Umbilical cord (tissue), 2 donors: ENCODE measurements at places on chromosomes 4 and X. TPM values are rescaled to one million over a fixed set of nuclear protein-coding genes. Genes with fewer than 3 reads are reported as not detected.

Gene CTAG2
- not detected for total RNA-seq

Gene FGFBP2
- total RNA-seq = 6.3 TPM

Gene TCEANC
- total RNA-seq = 6.0 TPM

Gene DCX
- 0.72 TPM for total RNA-seq

Gene TAF7L
- not detected for total RNA-seq

Gene VCX2
- not detected for total RNA-seq

Gene DKK2
- total RNA-seq = 179 TPM

Gene USP17L22
- 0.72 TPM for total RNA-seq

Gene TMSB15A
- 25.8 TPM for total RNA-seq

Gene GPR143
- 4.1 TPM for total RNA-seq

Gene CXCR3
- not detected for total RNA-seq

Gene ENPEP
- 15.2 TPM for total RNA-seq

Gene GCNA
- 0.96 TPM for total RNA-seq

Gene GUCY1A1
- 252 TPM for total RNA-seq

Gene PF4V1
- total RNA-seq = not detected

Gene SATL1
- total RNA-seq = 4.3 TPM

Gene KLB
- total RNA-seq = 1.4 TPM

Gene SLC6A14
- 0.48 TPM for total RNA-seq

Gene HTT
- 45.3 TPM for total RNA-seq

Gene XAGE1B
- 5.5 TPM for total RNA-seq

Gene TMEM47
- total RNA-seq = 83.1 TPM

Gene CPLX1
- total RNA-seq = not detected

Gene IGBP1
- total RNA-seq = 58.7 TPM

Gene GRIA3
- total RNA-seq = 7.9 TPM

Gene EDNRA
- 35.4 TPM for total RNA-seq

Gene CT45A1
- not detected for total RNA-seq

Gene FAM149A
- 20.0 TPM for total RNA-seq

Gene PIR
- total RNA-seq = 1.7 TPM

Gene RTL5
- total RNA-seq = 5.1 TPM

Gene LPAR4
- total RNA-seq = 4.8 TPM

Gene MAD2L1
- 6.3 TPM for total RNA-seq

Gene GYG2
- 9.6 TPM for total RNA-seq

Gene DGKK
- total RNA-seq = under 0.01 TPM

Gene PNMA3
- total RNA-seq = 15.4 TPM

Gene WNK3
- 4.8 TPM for total RNA-seq

Gene OPHN1
- 8.7 TPM for total RNA-seq

Gene MAGEC2
- 0.48 TPM for total RNA-seq

Gene BEX1
- total RNA-seq = 1.2 TPM

Gene SHISA3
- total RNA-seq = 0.48 TPM

Gene HDX
- 3.4 TPM for total RNA-seq

Gene GAGE13
- not detected for total RNA-seq

Gene RAB40A
- 11.3 TPM for total RNA-seq

Gene SSX1
- total RNA-seq = not detected

Gene NIPAL1
- total RNA-seq = 10.8 TPM
